WERI-Rb-1 (cell line): ENCODE measurements at places on chromosomes 1 and 21.

DNA sequence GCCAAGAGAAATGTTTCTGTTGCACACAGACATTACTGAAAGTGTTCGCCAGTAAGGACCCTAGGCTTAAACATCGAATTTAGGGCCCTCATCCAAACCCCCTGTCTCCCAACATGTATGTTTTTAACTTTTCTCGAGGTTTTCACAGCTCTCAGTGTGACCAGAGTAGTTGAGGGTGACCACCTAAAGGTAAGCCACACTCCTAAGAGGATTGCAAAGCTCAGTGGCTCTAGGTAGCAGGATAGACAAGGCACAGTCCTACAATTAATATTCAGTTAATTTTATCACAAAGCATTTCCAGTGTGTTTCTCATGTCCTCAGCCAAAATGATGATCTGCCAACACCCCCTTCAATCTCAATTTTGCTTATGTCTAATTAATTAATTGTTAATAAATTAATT is 695 bp upstream of the ALG14 start:
- DNase-seq: no peak

DNA sequence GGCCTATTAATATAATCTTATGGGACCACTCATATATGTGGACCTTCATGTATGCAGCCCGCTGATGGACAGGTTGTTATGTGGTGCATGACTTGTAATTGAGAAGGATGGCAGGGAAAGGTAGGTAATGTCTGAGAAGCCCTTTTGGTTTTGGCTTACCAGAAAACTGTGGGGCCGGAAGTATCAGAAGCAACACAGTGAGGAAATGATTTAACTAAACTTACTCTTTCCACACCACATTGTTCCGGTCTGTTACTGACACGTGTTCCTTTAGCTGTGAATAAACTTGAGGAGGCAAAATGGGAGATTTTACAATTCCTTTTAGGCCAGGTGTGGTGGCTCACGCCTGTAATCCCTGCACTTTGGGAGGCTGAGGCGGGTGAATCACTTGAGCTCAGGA is 32.4 kb downstream of the KIF1B start:
- DNase-seq: no peak

GRCh38 chr1:37726751-37727585 is 34.7 kb downstream of the CDCA8 start:
- DNase-seq: peak; percentile 94

DNA sequence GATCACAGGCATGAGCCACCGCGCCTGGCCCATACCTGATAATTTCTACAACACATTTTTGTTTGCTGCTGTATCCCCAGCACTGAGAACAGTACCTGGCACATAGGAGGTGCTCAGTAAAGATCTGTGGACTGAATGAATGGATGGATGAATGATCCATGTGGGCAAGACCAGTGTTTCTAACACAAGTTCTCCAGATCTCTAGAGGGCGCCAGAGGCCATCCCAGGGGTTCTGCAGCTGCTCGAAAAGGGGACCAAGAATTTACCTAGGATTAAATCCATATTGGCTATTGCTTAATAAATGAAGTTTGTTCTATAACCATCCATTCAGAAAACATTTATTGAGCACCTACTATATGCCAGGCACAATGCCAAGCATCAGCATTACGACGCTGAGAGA is 167.7 kb downstream of the ACTL8 start:
- peak; percentile 75 for DNase-seq

DNA sequence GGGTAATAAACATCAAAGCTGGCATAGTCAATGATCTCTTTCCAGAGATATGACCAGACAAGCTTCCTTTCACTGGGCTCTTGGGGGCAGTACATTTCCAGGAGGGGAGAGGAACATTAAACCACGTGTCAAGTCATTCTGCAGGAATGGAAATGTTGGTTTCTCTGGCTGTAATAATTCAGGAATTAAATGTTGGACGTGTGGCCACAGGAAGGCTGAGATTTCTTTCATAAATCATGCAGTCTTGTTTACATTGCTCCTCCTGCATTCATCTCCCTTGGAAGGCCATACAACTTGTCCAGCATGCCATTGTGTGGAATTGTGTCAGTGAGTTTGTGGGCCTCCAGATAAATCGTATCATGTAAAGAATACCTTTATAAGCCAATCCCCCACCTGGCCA is 259.2 kb downstream of the ADGRL2 start:
- DNase-seq: no peak

GRCh38 chr1:221175249-221175648 is 296.0 kb downstream of the HLX start:
- no peak for DNase-seq

- no peak for DNase-seq
Observed at GRCh38 chr1:19973616-19974015, 5.8 kb downstream of the PLA2G2A start.

DNA sequence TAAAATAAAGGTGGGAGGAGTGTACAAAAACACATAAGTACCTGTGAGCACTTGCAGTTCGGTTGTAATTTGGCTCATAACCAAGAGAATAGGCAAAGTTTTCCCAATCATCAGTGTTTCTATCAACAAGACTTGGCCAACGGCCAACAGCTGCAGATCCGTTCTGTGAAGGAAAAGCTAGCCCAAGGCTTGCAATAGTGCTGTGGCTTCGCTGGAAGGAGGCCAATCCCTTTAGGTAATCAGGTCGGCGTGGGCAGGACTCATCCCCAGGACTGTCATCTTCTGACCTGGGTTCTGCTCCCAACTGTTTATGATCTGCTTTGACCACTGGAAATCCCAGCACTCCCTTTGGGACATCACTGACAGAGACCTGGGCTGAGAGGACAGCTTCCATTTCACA is 107.8 kb downstream of the LYST start:
- DNase-seq: no peak

DNA sequence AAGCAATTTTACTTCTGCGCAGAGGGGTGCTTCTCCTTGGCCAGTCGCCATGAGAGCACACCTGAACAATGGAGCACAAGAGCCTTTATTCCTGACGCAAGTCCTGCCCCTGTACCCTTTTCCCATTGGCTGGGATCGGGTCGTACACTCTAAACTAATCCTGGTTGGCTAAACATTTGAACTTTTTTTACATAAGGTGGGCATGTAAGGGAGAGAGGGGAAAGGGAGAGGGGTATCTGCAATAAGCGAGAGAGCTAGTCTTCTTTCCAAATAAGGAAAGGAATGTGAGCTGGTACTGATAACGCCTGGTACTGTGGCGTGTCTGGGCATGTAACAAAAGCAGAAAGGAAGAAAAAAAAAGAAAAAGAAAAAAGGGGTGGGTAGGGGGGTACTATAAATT is 21.8 kb downstream of the MFSD2A start:
- DNase-seq: no peak

DNA sequence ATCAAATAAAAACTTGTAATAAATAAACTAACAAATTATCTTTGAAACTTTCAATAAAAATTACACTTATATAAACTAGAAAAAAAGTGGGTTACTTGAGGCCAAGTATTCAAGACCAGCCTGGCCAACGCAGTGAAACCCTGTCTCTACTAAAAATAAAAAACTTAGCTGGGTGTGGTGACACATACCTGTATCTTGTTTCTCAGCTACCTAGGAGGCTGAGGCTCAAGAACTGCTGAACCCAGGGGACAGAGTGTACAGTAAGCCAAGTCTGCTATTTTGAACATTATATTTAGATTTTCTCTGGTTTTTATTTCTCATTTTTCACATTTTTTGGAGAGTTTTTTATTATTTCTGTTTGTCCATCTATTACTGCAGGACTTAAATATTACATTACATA is 1397.6 kb upstream of the B3GALT2 start:
- DNase-seq: no peak

DNA sequence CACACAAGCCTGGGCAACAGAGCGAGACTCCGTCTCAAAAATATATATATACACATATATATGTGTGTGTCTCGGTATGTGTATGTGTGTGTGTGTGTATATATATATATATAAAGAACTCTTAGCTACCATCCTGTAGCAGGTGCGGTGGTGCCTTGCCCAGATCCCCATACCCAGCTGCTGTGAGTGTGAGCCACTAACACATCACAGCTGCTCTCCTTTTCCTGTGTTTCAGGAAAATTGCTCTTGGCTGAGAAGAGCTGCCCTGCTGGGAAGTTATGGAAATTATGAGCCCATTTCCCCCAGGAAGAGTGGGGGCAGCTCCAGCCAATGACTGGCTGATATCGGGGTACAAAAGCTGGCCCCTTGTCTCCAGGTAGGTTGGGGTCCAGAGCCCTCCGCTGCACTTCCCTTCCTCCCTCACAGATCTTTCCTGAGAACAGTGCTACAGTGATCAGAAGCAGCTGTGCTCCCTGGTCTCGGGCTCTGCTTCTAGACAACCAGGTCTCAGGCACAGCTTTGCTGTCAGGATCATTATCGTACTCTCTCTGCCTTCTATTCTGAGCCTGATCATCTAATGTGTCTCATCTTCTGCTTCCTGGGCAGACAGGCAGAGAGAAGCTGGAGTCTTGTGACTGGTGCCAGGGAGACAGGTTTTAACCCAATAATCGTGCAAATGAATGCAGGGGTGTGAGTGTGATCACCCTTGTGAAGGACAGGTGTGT is 109.6 kb upstream of the ZNF678 start:
- DNase-seq: no peak

- no peak for DNase-seq
Observed at GRCh38 chr21:22352088-22352487, 1353.9 kb downstream of the NCAM2 start.

DNA sequence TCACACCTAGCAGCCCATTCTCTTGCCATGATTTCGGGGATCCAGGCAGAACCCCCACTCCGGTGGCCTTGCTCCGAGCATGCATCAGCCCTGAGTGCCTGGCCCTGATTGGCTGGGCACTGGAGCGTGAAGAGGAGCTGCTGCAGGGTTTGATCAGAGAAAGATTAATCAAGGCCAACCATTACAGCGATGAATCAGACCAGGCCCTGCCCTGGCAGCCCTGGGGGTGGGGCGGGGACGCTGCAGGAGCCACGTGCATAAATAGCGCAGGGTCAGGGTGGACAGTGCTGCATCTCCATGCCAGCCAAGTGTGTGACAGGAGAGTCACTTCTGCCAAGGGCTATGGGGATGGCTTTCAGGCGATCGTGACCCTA is 3.4 kb upstream of the FAM131C start:
- peak; percentile 58 for DNase-seq

GRCh38 chr21:26637201-26637745 is 64.2 kb upstream of the CYYR1 start:
- DNase-seq: no peak

GRCh38 chr1:2193514-2194281 is 874 bp downstream of the FAAP20 start:
- DNase-seq: no peak

GRCh38 chr1:245621589-245621988 is 466.8 kb downstream of the KIF26B start:
- DNase-seq: no peak

- DNase-seq: no peak
Observed at GRCh38 chr1:30409476-30410152, 313.8 kb downstream of the MATN1 start.

DNA sequence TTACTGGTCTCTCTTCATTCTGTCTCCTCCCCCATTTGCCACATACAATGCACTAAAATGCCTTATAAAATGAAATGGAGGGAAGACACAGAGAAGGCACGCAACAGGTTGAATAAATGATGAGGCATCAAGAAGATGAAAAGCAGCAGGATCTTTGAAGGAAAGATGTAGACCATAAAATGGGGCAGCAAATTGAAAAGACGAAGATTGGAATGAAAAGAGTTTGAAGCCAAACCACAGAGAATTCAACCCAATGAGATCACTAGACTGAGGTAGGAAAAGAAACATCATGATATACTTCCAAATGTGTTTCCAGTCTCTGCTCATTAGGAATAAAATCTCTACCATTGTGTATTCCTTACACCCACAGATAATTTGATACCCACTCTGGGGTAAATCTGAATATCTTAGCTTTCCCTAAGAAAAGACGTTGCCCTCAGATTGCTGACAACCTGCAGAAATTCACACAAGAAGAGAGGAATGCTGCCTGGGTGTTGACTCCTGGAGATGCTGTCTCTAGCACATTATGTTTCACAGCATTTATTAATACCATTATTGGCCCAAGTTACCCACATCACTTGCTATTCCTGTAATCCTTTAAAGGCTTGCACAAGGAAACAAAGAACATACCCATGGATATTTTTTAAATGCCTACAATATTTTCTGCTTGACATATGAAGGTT is 230.9 kb downstream of the LTN1 start:
- no peak for DNase-seq

GRCh38 chr1:158979229-158979628 is 30.5 kb upstream of the IFI16 start:
- no peak for DNase-seq

GRCh38 chr1:195591917-195592672 is 1016.1 kb downstream of the KCNT2 start:
- no peak for DNase-seq

GRCh38 chr1:175269151-175269550 is 76.6 kb upstream of the KIAA0040 start:
- DNase-seq: no peak

- no peak for DNase-seq
Observed at GRCh38 chr21:34613679-34614627, 960 bp downstream of the RCAN1 start.

GRCh38 chr1:76053021-76053420 is 21.5 kb upstream of the ST6GALNAC3 start:
- no peak for DNase-seq

DNA sequence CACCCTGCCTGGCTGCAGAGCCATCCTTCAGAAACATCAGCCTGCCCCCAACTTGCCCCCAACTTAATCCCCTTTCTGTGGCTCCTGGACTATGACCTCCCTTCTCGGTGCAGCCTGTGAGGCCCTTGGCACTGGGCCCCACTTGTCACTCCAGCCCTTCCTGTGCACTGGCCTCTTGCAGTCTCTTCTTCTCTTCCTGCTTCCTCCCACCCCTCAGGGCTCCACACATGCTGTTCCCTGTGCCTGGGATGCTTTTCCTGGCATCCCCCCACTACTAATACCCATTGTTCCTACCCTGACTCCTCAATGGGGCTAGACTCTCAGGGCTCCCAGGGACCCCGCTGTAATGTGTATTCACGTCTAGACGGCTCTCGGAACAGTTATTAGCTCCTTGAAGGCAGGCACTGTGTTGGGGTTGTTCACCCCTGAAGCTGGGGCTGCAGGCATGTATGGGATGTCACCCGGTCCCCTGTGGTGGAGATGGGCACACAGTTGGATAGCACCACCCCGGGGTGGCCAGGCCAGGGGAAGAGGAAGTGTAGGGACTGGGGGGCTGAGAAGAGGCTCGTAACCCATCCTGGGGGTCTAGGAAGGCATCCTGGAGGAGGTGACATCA is 4.5 kb downstream of the LDLRAD1 start:
- DNase-seq: no peak

DNA sequence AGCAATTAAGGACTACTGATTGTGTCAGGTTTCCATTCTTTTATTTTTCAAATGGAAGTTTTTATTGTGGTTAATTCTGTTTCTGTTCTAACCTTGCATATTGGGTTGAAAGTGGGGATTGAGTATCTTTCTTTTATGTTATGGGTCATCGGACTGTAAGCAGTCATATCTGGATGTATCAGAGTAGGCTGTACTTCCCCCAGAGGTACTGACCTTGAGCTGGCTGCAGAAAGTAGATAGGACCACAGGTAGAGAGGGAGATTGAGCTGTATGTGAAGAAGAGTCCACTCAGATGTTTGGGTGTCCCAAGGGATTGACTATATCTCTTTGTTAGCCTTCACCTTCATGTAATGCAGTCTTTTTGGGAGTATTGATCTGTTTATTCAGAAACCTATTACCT is 20.5 kb upstream of the ALG14 start:
- no peak for DNase-seq

GRCh38 chr1:24189528-24189927 is 2.4 kb upstream of the IFNLR1 start:
- DNase-seq: no peak

- no peak for DNase-seq
Observed at GRCh38 chr1:237282208-237282783, 240.3 kb downstream of the RYR2 start.
